Stimulated activated naive CD4-positive, alpha-beta T cell treated with Interleukin-2 at 50 U/mL for 16 hours (primary cell): ENCODE measurements at places on chromosomes 4 and X.

DNA sequence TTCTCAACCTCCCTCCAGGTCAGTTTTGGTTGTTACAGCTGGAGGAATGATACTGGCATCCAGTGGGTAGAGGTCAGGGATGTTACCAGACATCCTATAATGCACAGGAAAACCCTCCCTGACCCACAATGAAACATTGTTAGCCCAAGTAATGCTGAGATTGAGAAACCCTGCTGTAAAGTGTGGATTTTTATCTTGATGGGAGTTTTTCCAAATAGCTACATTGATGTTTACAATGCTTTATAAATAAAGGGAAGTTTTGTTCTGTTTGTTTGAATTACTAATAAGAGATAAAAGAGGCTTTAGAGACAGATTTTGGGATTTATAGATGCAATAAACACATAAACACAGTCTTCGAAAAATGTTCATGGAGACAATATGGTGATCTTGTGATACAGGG lies 194.0 kb upstream of the NUDT6 start:
- DNase-seq, result no peak

DNA sequence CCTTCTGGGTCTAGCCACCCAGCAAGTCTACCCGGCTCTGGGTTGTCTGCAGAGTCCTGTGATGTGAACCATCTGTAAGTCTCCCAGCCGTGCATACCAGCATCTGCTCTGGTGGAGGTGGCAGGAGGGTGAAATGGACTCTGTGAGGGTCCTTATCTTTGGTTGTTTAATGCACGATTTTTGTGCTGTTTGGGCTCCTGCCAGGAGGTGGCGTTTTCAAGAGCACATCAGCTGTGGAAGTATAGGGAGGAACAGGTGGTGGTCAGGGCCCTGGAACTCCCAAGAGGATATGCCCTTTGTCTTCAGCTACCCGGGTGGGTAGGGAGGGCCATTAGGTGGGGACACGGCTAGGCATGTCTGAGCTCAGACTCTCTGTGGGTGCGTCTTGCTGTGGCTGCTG lies 66.5 kb upstream of the ZFP42 start:
- no peak for DNase-seq

DNA sequence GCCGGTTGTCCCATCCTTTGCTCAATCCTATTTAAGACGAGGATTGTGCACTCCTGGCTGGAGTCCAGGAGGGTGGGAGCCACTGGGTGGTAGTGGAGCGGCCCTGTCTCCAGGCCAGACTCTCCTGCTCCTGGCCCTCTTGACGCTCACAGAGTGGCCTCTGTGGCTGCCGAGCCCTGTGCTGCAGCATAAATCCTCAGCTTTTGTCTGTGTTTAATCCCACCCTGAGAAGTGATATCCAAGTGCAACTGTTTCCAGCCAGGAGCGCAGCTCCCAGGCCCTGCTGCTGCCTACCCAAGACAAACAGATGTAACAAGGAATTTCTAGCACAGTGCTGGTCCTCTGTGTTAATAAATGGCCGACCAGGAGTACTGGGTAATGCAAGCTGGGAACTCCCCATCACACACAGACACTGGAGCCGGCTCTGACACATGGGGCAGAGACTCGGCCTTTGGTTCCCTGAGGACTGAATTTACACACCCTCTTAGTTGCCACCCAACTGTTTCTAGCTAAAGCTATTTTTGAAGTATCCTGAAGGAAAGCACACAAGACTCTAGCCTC lies 85.3 kb downstream of the GATB start:
- DNase-seq, result no peak

DNA sequence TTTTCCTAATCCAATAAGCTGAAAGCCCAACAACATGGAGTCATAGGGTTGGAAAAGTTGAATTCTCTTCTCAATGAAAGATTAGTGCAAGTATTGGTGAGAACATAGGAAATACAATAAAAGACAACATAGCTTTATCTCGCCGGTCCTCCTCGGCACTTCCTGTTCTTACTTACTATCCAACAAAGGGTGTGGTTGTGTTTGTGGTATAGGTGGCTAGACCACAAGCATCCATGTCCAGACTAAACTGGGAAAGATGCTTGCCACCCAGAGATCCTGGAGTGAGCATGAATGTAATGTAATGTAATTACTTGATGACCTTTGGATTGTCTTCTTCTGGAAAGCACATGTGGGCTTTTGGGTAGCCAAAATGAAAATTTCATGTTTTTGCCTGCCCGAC lies 223.8 kb downstream of the CPE start:
- no peak for DNase-seq

GRCh38 chrX:17689971-17690409 lies 47.3 kb upstream of the SCML1 start:
- no peak for DNase-seq

DNA sequence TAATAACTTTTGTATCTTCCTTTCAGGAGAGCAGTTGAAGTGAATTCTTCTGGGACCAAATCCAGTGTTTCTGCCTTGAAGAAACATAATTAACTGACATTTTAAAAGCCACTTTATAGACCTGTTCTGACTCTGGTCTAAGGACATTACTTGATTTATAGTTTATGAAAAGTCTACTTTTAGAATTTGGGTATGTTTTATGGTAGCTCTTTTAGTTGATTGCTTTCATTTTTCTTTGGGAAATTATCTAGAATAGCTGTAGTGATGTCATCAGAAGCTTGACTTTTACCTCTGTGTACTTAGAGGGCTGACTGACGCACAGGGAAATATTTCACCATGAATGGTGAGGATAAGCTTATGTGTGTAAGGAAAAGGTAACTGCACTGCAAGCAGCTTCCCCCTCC lies 131.8 kb upstream of the LIMCH1 start:
- DNase-seq, result no peak

DNA sequence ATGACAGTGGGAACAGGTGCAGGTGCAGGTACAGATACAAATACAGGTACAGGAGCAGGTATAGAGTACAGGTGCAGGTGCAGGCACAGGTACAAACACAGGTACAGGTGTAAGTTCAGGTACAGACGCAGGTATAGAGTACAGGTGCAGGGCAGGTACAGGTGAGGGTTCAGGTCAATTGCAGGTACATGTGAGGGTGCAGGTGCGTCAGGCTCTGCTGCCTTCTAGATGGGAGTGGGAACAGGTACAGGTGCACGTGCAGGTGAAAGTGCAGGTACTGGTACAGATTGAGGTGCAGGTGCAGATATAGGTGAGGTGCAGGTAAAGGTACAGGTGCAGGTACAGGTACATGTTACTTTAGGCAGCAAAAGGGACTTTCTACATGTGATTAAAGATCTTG lies 85.7 kb downstream of the CRLF2 start:
- DNase-seq, result no peak

DNA sequence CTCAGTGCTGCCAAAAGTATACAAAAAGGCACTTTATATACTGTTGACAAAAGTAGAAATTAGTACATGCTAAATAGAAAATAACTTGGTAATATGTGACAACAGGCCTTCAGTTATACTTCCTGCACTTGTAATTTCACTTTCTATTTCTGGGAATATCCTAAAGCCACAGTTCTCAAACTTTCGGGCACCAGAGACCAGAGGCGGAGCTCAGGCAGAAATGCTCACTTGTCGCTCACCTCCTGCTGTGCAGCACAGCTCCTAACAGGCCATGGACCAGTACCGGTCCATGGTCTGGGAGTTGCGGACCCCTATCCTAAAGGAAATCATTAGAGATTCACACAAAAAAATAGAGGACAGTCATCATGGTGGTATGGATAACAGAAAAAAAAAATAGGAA lies 25.7 kb downstream of the ACSL4 start:
- DNase-seq, result no peak

DNA sequence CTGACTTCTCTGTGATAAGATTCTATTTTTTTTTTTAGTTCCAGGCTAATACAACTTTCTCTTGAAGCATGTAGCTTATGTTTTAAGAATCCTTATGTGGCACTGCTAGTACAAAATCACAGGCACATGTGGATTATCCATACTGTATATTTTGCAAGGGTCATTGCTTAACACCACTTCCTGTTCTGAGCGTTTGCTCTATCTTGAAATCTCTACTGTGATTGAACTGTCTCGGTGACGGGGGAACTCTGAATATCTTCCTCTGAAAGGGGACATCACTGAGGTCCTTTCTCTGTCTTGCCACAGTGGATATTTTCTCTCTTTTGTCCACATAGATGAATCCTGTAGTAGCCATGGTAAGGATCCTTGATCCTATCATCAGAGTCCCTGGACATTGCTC lies 2.1 kb upstream of the WFS1 start:
- DNase-seq, result no peak

- no peak for DNase-seq
These were observed 2.0 kb downstream of the NCAPG start for GRCh38 chr4:17812801-17813200.

DNA sequence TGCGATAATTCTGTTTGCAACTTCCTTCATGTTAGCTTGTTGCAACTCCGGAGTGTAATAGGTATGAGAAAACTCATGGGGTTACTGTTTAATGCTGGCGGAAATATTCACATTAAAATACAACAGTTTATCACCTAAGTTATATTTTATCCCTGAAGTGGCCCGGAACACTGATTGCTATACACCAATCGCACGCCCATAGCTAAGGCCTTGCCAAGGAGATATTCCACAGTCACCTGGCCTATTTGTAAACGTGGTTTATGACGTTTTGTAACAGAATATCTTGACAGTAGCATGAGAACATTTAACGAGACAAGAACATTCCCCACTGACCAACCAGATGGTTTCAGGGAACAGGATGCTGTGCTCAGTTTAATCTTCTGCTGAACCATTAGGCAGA lies 23.2 kb upstream of the FAM90A26 start:
- no peak for DNase-seq

DNA sequence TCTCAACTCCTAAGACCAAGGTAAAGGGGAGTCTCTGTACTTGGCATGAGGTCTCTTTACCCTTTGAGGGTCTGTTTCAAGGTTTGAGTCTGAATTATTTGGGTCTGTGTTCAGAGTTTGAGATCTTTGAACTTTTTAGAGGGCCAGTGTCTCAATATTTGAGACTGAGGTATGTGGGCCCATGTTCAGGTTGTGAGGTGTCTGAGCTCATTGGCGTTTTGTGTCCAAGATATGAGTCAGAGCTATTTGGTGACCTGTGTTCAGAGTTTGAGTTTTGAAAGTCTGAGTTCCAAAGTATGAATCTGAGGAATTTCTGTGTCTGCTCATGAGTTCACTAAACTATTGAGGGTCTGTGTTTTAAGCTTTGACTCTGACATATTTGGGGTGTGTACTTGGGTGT lies 36.7 kb upstream of the PAGE4 start:
- no peak for DNase-seq

- no peak for DNase-seq
These were observed 46.1 kb downstream of the CCDC158 start for GRCh38 chr4:76374798-76375197.

- no peak for DNase-seq
These were observed 113.2 kb upstream of the SPRY1 start for GRCh38 chr4:123283371-123283895.

- no peak for DNase-seq
These were observed 568.3 kb downstream of the ANKRD50 start for GRCh38 chr4:124144238-124144654.

- no peak for DNase-seq
These were observed 126.2 kb downstream of the KLHL13 start for GRCh38 chrX:117990438-117990837.

- DNase-seq, result no peak
These were observed 8.0 kb downstream of the CTBP1 start for GRCh38 chr4:1240721-1241465.

- peak; percentile 65 for DNase-seq
These were observed 2.3 kb upstream of the SASH3 start for GRCh38 chrX:129777218-129778030.

DNA sequence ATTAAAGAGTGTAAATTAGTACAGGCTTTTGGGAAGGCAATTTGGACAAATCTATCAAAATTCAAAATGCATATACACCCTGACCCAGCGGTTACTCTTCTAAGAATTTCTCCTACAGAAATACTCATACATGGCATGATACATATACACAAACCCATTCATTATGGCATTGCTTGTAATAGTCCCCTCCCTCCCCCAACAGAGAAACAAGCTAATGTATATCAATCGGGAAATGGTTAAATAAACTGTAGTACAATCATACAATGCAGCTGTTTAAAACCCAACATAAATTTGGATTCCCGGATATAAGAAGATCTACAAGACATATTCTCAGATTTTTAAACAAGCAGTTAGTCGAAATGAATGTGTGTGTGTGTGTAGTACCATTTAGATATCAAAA lies 808 bp downstream of the HUWE1 start:
- no peak for DNase-seq

DNA sequence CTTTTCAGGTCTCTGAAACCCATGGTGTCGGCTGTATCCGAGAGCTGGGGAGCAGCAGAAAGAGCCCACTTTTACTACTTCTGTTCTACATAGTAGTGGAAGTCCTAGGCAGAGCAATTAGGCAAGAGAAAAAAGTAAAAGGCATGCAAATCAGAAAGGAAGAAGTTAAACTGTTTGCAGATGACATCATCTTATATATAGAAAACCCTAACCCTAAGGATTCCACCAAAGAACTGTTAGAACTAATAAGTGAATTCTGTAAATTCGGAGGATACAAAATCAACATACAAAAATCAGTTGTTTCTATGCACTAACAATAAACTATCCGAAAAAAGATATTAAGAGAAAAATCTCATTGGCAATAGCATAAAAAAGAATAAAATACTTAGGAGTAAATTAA lies 95.3 kb downstream of the POLA1 start:
- DNase-seq, result no peak

GRCh38 chr4:27684610-27685011 lies 824.0 kb downstream of the STIM2 start:
- DNase-seq, result no peak

DNA sequence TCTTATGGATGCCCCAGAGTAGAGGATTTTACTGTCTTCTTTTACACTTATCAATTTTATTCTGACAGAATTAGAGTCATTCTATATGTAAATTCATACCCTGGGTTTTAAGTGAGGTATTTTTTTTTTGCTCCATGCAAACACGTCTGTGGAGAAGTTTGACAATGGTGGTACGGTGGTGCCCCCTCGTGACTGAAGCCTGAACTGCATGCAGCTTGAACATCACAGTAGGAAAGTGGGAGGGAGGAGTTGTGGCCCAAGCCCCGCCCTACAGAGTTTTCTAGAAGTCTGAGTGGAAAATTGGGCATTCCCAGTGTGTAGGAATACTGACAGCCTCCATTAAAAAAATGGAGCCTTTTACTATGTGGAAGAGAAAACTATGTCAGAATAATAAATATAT lies 73.3 kb upstream of the RAB40AL start:
- peak; percentile 62 for DNase-seq

DNA sequence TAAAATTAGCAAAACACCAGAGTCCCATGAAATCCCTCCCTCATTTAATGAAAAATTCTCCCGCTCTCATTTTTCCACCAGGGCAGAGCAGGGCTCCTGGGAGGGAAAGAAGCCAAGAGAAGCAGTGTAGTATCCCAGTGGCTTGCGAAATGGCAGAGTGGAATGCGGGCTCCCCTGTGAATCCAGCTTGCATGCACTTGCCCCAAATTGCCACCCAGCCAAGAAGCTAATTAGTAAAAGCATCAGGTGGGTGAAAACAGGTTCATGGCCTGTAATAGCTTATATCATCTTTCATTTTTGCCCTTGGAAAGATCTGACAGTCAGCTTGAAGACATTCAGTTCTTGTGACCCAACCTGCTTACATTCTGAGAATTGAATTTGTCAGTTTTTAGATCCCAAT lies 10.1 kb downstream of the AMOT start:
- DNase-seq, result no peak
